RWPE1 (cell line): ENCODE measurements at places on chromosomes 2 and 18.
A peak's percentile ranks its signal among the peaks of the same experiment; 100 is the strongest.

GRCh38 chr2:49225126-49225525 lies 70.8 kb upstream of the FSHR start:
- DNase-seq = no peak

DNA sequence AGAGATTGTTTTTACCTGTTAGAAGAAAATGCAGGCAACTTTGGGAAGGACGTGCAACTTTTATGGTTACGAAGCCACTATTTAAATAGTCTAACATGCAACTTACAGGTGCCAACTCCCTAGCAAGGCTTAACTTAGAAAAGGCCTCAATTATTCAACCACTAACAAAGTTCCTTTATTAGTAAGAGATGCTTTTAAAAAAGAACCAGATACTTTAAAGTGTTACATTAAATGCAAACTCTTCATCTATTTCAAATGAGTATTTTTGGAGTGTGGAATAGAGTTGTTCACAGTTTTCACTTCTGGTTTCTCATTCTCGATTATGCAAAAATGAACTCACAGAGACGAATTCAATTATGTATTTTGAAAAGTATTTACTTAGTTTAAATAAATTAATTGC lies 51.7 kb downstream of the PELI1 start:
- no peak for DNase-seq

- DNase-seq = peak; percentile 19
These were observed 336.5 kb upstream of the MMADHC start for GRCh38 chr2:149924028-149924427.

- DNase-seq = no peak
These were observed 57.3 kb downstream of the ARHGAP25 start for GRCh38 chr2:68791914-68792313.

DNA sequence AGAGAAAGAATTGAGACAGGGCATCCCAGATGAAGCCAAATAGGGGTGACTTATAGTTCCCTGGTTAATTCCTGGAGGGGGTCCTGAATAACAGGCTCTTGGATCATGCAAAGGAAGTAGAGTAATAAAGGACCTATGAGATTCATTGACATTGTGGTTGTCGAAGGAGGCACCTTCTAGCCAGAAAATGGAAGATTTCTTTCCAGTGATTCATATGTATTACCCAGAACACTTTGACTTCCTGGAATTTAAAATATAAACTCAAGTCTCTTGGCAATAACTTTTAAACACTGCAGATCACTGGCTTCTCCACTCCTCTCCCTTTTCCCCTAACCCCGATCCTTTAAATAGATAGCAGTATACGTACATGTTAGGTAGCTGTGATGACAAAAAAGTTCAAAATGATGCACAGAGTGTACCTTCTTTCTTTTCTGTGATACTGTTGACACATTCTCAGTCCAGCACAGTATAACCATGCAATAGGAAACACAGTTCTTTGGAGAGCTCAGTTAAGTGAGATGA lies 211.8 kb downstream of the LTBP1 start:
- DNase-seq = peak; percentile 28

GRCh38 chr2:10392100-10392499 lies 56.0 kb downstream of the ODC1 start:
- no peak for DNase-seq

GRCh38 chr2:172739661-172740266 lies 4.1 kb downstream of the RAPGEF4 start:
- DNase-seq = no peak
